ENCODE measurements at places on chromosomes 4 and X.

GRCh38 chrX:2351999-2352995 is 148.5 kb downstream of the DHRSX start:
- DNase-seq: no peak

GRCh38 chr4:85478576-85478975 is 3.6 kb downstream of the ARHGAP24 start:
- no peak for DNase-seq

- DNase-seq: no peak
Observed at GRCh38 chr4:158346576-158346975, 136.3 kb downstream of the TMEM144 start.

- no peak for DNase-seq
Observed at GRCh38 chr4:23455456-23456158, 434.2 kb downstream of the PPARGC1A start.

DNA sequence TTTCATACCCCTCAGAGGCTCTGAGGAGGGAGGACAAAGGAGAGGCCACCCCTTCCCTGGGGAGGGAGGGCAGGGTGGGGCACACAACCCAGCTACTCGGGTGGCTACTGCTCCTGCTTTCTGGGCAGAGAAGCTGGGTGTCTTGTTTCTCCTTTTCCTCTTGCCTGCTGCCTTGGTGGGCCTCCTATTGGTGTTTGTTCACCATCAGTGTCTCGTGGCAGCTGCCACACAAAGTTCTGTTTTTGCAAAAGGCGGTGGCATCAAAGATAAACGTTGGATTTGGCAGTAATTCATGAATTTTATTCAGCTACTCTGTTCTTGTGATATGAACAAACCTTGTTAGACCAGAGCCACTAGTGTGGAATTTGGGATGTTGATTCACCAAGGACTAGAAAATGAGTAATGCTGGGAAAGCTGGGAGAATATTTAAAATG is 153.0 kb upstream of the SCML1 start:
- DNase-seq: no peak

GRCh38 chr4:61201561-61201960 is 1.4 kb downstream of the ADGRL3 start:
- no peak for DNase-seq

GRCh38 chr4:73705056-73705432 is 35.3 kb upstream of the CXCL8 start:
- no peak for DNase-seq

DNA sequence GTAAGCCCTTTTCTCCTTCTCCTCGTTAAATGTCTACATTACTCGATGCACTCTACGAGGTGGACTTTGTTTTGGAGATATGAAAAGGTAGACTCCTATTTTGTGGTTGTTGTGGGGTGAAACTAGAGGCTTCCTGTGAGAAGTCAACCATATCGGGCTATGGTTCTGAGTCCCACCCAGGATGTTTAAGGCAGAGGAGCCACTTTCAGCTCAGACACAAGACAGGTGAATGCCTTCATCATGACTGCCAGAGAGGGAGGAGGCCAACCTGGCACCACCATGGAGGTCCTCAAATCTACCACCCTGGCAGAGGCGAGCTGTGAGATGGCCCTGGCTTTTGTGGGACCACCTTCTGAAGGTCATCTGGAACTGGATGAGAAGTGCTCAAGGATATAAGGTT is 154.4 kb upstream of the KLF3 start:
- DNase-seq: peak; percentile 26

Measured in effector CD4-positive, alpha-beta T cell (primary cell).